SW 1271 (cell line): ENCODE measurements at places on chromosomes 1 and 21.

- no peak for DNase-seq
Measured at GRCh38 chr1:30680879-30681278, 42.5 kb downstream of the MATN1 start.

DNA sequence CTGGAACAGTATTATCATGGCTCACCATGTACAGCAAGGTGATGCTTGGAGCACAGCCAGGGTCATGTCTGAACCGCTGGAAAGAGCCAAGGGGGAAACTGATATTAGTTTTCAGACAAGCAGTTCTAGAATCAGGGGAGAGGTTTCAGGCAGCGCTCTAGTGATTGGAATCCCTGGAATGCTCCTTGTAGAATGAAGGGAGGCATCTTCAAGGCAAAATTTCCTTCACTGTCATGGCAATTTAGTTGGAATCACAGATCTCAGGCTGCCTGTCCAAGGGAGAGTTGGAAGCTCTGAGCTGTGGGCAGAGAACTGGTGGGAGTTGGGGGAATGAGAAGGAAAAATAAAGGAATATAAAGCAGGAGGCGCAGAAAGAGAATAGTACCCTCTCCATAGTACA lies 737.1 kb downstream of the PTPRU start:
- DNase-seq, result no peak

DNA sequence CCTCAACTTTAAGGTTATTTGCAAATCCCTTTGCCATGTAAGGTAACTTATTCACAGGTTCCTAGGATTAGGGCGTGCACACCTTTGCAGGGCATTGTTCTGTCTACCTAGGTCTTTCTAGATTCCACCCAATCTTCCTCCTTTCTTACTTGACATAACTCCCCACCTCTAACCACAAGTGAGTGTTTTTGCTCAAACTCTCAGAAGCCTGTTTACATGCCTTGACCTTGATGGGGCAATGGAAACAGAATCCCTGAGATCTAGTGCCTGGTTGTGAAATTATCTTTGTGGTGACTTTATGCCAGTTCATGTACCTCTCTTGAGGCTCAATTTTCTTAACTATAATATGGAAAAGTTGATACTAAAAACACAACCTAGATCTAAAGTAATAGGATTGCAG lies 296.6 kb downstream of the TTLL7 start:
- no peak for DNase-seq

- DNase-seq, result no peak
Measured at GRCh38 chr1:198986036-198986435, 347.2 kb downstream of the PTPRC start.

- DNase-seq, result no peak
Measured at GRCh38 chr1:202213361-202214088, 19.9 kb downstream of the LGR6 start.

- no peak for DNase-seq
Measured at GRCh38 chr1:240991230-240991629, 365.8 kb downstream of the RGS7 start.

DNA sequence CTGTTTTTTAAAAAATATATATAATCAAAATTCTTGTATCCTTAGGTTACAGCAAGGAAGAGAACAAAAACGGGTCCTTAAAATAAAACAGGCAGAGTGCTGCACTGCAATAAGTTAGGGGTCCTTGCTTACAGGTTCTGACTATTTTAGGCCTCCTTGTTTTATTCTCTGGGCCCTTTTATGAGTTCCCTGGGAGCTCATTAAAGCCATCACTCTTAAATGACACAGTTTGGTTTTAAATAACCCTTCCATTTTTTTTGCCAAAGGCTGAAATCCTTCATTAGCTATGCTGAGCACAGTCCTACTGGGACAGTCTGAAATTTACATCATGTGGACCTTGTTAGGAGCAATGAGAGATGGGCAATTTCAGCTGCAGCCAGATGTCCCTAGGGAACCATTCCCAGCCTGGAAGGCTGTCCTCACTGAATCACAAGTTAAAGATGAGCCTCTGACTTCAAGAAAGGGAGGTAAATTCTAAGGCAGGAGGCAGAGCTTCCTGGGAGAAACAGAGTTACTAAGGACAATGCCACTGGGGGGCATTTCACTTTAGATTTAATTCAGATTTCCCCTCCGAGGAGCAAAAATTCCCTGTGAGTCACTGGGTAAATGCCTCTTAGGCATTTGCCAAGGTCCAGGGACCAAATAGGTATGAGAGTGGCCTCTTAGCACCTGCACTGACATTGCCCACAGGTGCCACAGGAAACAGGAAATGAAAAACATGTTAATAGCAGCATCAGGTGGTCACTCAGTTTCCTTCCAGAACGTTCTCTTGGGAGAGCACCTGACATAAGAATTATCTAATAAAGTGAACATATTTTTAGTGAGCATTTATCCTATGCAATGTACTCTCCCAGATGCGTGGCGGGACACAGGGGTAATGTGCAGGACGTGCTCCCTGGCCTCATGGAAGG lies 3.8 kb upstream of the MUL1 start:
- no peak for DNase-seq

- DNase-seq, result no peak
Measured at GRCh38 chr1:113124366-113124765, 51.4 kb downstream of the LRIG2 start.

DNA sequence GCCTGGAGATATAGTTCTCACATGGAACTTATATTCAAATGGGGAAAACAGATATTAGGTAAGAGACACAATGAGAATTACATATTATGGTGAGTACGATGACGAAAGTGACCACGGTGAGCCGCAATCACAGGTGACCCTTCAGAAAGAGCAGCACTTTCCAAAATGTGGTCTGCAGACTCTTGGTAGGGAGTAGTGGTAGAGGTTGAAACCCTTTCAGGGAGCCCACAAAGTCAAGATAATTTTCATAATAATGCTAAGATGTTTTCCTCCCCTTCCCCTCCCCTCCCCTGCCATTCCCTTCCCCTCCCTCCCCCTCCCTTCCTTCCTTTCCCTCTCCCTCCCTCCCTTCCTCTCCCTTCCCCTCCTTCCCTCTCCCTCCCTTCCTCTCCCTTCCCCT lies 83.5 kb upstream of the AKT3 start:
- no peak for DNase-seq

- peak; percentile 26 for DNase-seq
Measured at GRCh38 chr1:93552741-93553455, 105.0 kb downstream of the FNBP1L start.

DNA sequence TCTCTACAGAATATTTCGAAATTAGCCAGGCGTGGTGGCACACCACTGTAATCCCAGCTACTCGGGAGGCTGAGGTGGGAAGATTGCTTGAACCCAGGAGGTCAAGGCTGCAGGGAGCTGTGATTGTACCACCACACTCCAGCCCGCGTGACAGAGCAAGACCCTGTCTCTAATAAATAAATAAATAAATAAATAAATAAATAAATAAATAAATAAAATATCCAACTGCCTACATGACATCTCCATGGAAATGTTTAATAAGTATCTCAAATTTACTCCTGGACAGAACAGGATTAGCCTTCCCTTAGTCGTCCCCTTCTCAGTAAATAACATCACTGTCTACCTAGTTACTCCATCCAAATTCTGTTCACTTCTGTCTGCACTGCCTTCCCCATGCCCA lies 29.0 kb upstream of the KCNN3 start:
- no peak for DNase-seq

DNA sequence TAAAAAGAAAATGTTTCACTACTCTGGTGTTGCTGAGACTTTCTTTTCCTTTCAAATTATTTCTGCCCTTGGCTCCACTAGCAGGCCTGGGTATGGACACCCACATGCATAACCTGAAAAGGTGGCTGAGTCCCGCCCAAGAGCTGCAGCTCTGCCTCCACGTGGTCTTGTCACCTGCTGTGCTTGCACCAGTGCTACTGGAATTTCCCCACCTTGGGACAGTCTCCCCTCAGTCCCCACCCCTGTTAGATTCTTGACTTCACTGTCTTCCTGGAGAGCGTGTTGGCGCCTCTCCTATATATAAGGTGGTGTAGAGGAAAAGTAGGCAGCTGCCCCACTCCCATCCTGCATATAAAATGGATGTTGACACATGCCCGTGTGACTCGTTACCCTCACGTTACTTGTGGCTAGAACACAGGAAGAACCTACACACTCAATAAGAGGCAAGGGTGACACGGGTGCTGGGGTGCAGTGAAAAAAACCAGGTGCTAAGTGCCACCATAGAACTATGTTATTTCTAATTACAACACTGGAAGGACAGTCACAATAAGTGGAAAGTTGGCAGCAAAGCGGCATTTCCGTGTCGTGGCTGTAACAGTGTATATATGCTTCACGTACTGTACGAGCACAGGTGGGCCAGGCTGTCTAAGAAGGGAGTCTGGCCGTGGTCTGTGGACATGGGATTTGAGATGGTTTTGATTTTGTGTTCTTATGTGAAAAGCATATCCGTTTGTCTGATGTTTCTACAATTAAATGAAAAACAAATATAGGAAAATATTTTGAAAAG lies 61.0 kb downstream of the POFUT2 start:
- no peak for DNase-seq

GRCh38 chr1:226424221-226425003 lies 16.5 kb upstream of the PARP1 start:
- no peak for DNase-seq
